NCI-H187 (cell line): ENCODE measurements at places on chromosomes 5 and 9.

DNA sequence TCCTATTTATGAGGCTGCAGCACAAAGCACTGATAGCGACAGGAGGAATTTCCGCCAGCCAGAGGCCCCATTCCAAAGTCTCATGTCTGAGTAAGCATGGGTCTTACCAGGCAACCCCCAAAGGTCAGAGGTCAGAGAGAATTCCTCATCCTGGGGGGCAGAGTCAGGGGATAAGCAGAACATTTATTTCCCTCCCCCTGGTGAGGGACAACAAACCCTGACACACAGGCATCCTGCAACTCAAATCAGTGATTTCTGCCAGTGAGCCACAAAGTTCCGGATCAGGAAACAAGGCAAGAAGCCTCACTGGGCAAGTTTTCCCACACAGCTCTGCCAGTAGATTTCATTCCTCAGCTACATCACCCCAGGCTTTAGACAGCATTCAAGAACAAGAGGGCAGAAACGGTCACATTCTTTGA is 37.0 kb downstream of the ADAMTS12 start:
- DNase-seq, result no peak

GRCh38 chr5:69268899-69269298 is 34.2 kb downstream of the CDK7 start:
- DNase-seq, result no peak

GRCh38 chr9:94821098-94821887 is 94.8 kb downstream of the AOPEP start:
- no peak for DNase-seq

DNA sequence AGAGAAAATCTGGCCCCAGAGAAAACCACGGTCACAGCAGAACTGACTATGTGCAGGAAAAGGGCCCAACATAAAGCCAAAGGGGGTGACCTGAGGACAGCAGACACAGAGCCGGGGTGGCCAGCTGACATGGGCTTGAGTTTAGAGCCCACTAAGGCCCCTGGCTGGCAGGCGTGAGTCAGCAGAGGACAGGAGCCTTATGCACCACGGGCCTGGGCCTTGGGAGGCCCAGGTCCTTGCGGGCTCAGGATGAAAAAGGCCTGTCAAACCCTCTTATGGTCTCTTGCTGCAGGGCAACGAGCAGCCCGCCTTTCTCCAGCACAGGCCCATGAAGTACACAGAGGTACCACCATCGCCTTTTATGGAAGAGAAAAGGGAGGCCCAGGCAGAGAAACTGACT is 19.7 kb downstream of the STK10 start:
- DNase-seq, result no peak

DNA sequence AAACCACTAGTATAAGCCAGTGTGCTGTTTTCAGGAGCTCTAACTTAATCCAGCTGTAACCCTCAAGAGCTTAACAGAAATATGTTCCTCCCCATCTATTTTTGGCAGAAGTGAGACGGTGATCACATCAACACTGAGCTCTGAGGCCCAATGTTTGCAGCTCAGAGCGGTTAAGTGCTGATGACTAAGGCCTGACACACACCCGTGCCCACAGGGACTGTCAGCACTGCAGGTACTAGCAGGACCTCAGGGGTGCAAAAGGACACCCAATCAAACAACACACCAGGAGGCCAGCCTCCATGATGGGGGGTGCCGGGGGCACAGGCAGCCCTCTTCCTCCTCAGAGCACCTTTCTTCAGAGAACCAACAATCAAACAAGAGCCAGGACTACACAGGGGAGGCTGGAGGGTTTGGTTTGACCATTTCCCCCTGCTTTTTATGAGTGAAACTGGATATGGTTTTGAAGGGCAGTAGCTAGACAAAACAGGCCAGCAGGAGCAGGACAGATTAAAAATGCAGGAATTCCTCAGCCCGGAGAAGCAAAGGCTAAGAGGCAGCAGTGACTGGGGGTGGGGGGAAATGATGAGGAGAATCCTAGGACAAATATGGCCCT is 61.3 kb downstream of the RAPGEF1 start:
- no peak for DNase-seq

GRCh38 chr9:13787234-13787833 is 507.8 kb upstream of the MPDZ start:
- no peak for DNase-seq

DNA sequence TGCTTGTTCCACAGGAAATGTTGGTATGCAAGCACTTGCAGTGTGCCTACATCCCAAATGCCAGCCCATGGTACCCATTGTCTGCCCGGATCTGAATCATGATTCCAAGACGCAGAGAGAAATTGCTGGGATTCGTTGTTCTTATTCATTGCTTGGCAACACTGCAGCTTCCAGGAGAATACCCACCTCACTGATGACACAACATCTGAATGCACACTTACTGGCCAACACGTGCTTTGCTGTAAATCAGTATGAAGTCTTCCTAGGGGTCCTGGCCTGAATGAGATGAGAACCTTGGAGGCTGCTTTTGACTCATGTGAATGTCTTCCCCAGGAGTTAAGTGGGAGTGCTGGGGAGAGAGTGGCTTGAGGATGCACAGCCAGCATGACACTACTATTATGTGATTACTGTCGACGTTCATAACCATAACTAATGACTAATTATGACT is 11.6 kb downstream of the SRD5A1 start:
- DNase-seq, result no peak

- no peak for DNase-seq
These were observed 50.3 kb downstream of the HMHB1 start for GRCh38 chr5:143862271-143862670.

GRCh38 chr5:101535626-101536025 is 632.5 kb upstream of the ST8SIA4 start:
- no peak for DNase-seq

GRCh38 chr5:17878541-17878940 is 244.3 kb downstream of the TAF11L14 start:
- DNase-seq, result no peak

DNA sequence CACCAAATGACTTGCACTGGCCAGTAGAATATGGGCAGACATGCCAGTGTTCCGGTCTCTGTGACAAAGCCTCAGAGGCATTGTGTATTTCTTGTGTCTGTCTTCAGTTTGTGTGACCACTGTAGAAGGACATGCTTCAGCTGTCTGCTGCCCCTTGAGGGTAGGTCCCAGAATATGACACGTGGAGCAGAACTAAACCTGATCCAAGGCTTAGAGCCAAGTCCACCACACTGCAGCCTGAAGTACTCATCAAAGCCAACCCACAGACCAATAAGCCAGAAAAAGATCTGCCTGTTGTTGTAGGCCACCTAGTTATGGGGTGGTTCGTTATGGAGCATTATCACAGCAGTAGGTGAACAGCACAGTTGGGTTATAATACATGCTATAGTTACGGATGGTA is 468.9 kb downstream of the PSAT1 start:
- no peak for DNase-seq

- no peak for DNase-seq
These were observed 131.4 kb downstream of the CD180 start for GRCh38 chr5:67065237-67065636.

DNA sequence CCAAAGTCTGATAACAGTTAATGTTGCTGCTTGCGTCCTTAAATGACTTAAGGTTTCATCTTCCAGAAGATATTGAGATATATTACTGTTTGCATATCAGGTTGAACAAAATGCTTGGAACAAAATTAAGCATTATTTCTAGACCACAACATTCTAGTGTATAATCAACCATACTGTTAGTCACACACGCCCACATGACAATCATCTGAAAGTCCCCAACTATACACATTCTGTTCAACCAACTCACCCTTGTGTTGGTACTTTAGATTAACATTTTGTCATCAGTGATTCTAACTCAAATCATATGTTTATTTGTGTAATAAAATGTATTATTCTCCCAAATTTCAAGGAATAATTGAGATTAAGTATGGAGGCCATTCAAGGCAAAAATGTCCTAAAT is 47.3 kb downstream of the LURAP1L start:
- DNase-seq, result no peak

- no peak for DNase-seq
These were observed 3.1 kb downstream of the FBLL1 start for GRCh38 chr5:168531987-168532864.

GRCh38 chr5:109971968-109972367 is 282.2 kb downstream of the MAN2A1 start:
- DNase-seq, result no peak

DNA sequence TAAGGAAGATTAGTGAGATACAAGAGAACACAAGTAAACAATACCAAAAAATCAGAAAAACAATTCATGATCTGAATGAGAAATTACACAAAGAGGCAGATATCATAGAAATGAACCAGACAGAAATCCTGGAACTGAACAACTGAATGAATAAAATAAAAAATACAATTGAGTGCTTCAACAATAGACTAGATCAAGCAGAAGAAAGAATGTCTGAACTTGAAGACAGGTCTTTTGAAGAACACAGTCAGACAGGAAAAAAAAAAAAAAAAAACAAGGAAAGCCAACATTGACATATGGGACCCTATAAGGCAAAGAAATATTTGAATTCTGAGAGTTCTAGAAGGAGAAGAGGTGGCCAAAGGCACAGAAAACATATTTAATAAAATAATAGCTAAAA is 115.2 kb downstream of the ZDHHC21 start:
- no peak for DNase-seq

DNA sequence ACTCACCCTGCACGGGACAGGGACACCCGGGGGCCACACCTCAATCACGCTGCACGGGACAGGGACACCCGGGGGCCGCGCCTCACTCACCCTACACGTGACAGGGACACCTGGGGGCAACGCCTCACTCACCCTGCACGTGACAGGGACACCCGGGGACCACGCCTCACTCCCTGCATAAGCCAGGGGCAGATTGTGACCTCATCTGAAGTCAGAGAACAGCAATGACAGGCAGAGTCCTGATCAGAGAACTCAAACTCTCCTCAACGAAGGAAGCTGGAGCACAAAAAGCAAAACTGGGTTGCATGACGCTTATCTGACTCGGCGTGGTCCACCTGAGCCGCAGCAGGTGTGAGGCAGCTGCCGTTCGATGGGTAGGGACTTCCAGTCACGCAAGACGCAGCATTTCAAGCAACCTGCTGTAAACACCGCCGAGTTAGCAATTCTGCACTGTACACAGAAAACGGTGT is 3.2 kb downstream of the TERT start:
- peak; percentile 63 for DNase-seq

DNA sequence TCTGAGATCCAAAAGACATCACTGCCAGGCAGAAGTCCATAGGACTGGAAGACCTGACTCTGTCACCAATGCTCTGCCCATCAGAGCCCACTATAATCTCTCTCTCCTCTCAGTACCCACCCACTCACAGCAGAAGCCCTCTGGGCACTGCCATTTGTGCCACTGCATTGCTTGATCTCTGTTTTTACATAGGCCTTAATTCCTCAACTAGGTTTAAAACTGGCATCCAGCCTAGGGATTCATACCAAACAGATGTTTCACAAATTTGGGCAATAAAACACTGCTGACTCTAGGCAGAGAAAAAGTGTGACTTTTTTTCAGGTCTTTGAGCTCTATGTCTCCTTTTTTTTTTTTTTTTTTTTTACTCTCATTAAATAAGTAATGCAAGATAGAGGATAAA is 91.1 kb upstream of the RANBP3L start:
- DNase-seq, result no peak

- no peak for DNase-seq
These were observed 38.1 kb upstream of the CD180 start for GRCh38 chr5:67234671-67235176.

DNA sequence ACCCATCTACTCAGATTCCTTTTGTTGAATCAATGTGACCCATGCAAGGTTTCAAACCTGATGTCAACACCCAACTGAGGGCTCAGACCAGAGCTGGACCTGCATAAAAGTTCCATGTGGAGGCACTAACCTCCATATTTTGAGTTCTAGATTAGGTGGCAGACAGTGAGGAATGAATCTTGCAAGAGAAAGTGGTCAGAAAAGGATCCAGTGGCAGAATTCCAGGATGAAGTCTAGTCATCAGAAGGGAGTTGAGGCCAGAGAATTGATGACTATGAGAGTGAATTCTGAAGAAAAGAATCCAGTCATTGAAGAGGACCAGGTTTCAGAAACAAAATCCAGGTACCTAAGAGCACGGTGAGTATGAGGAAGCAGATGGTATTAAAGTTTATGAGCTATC is 205.1 kb upstream of the RGMB start:
- no peak for DNase-seq

DNA sequence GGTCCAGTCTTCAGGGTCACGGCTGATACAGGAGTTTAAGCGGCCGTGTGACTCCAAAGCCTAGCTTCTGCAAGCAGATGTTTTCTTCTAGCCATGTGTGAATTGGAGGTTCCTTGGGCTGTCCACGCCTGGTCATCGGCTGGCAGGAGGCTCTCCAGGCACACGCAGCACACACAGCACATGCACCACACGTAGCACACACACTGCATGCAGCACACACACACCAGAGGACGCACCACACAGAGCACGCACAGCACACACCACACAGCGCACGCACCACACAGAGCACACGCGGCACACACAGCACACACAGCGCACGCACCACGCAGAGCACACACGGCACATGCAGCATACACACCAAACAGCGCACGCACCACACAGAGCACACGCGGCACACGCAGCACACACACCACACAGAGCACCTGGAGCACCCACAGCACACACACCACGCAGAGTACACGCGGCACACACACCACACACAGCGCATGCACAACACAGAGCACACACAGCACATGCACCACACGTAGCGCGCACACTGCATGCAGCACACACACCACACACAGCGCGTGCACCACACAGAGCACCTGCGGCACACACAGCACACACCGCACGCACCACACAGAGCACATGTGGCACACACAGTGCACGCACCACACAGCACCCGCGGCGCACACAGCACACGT is 234.3 kb downstream of the FANCC start:
- no peak for DNase-seq

DNA sequence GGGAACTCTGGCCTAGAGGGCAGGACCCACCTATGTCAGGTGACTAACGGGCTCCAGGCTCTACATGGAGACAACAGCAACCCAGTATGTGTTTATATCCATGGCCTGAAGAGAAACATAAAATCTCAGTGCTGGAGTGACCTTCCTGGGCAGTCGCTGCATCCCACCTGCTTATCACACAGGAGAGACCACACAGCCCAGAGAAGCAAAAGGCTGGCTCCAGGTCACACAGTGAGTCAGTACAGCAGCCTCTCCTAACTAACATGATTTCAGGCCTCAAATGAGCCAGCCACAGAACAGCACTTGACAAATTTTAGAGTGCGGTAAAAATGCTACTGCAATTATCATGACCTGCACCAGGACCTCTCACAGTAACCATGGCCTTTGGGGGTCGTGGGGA is 54.0 kb upstream of the TGFBR1 start:
- no peak for DNase-seq

GRCh38 chr9:101027236-101027635 is 1.3 kb upstream of the PLPPR1 start:
- no peak for DNase-seq

- no peak for DNase-seq
These were observed 175.6 kb downstream of the IRX2 start for GRCh38 chr5:2575871-2576270.

DNA sequence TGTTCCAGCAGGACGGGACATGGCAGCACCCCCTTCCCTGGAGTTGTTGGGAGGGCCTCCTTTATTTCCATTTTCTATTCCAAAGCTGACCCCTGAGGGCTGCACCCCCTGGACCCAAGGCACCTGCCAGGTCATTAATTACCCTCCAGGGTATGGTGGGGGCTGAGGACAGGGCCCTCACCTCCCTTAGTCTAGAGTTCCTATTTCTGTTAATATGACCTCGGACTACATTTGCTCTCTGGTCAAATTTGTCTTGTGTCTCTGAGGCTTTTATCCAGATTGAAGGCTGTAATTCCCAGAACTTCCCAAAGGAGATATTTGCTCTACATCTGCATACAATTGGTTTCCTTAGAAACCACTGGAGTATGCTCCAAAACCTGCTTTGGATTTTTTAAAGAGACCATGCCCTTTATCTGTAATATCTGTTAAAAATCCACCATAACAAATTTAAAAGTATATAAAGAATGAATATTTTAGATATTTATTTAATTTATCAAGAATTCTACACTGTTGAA is 16.8 kb downstream of the PHF2 start:
- DNase-seq, result no peak
